ENCODE measurements at places on chromosomes 3 and 15. TPM values are rescaled to one million over a fixed set of nuclear protein-coding genes. Genes with fewer than 3 reads are reported as not detected.

Gene BFSP2
- not detected for total RNA-seq

Gene BCL2A1
- total RNA-seq, result 27.1 TPM

Gene SCAANT1
- not detected for total RNA-seq

Gene SAMMSON
- not detected for total RNA-seq

Gene DENND4A
- total RNA-seq, result 105 TPM

Gene CAV3
- total RNA-seq, result not detected

Gene SH3GL3
- not detected for total RNA-seq

Gene FGD5
- total RNA-seq, result not detected

Gene NOX5
- not detected for total RNA-seq

Gene ERC2
- total RNA-seq, result not detected

Gene CTXND1
- not detected for total RNA-seq

Gene C3orf85
- not detected for total RNA-seq

Gene LRTM1
- not detected for total RNA-seq

Gene APEH
- total RNA-seq, result 48.9 TPM

Gene IMPG2
- total RNA-seq, result 0.22 TPM

Gene CNTN3
- total RNA-seq, result not detected

Gene LYZL4
- not detected for total RNA-seq

Gene PCOLCE2
- not detected for total RNA-seq

Gene DNASE1L3
- total RNA-seq, result not detected

Gene DCBLD2
- total RNA-seq, result 1.6 TPM

Gene SPRED1
- 0.05 TPM for total RNA-seq

Gene MESP2
- not detected for total RNA-seq

Gene DUOXA1
- not detected for total RNA-seq

Gene KLHL24
- 180 TPM for total RNA-seq

Gene STOML1
- total RNA-seq, result 4.8 TPM

Gene MYEF2
- total RNA-seq, result 29.3 TPM

Gene CGNL1
- total RNA-seq, result not detected

Gene CISH
- 4.7 TPM for total RNA-seq
